ENCODE measurements at places on chromosomes 12 and 14.

DNA sequence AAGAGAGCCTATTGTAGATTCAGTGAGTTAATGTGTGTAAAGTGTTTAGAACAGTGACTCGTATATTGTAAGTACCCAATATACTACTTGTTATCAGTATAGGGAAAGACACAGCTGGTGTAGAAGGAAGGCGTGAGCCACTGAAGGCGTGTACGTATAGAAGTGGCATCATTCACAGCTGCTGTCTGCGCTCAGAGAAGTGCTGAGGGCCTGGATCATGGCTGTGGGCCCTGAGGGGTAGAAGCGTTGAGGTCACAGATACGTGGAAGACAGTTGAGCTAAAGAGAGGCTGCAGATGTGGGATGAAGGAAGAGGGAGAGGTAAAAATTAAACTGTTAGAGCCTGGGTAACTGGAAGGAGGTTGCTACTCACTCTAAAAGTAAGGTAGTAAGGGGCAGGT is 5.9 kb downstream of the C12orf75 start:
- no peak for DNase-seq

DNA sequence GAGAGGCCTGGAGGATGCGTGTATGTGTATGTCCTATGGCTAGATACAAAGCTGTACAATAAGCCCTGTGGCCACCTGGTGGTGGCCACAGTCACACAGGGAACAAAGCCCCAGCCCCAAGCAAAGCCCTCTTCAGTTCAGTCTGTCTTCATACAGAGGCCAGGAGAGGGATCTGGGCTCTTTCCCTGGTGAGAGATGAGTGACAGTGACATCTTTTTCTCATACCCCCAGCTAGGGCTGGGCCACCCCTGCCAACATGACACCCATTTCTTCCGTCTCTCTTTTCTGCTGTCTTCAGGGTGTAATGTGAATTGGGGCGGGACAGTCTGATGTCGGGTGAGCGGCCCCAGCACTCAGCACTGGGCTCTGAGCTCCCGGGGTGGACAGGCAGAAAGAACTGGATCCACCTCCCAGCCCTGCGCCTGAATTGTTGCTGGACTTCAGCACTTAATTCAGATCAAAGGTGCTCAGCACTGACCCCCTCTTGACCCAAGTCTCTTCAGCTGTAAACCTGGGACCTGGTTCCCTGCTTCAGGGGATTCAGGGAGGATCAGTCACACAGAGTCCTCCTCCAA is 59.8 kb downstream of the SERPINA3 start:
- DNase-seq = no peak

DNA sequence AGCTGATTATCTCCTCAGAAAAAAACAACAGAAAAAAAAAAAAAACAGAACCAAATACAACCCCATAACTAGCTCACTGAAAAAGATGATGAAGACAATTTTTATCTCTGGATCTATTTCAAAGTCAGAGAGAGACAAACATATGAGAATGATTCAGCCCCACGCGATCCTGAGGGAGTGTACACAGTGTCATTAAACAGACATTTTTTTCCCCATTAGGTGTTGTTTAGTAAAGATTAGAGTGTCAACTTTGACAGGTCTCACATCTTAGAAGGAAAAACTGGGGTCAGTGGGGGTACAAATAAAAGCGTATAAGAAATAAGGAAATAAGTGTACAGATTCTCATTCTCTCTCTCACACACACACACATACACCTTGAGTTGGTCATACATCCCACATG is 635.4 kb downstream of the NRXN3 start:
- no peak for DNase-seq

DNA sequence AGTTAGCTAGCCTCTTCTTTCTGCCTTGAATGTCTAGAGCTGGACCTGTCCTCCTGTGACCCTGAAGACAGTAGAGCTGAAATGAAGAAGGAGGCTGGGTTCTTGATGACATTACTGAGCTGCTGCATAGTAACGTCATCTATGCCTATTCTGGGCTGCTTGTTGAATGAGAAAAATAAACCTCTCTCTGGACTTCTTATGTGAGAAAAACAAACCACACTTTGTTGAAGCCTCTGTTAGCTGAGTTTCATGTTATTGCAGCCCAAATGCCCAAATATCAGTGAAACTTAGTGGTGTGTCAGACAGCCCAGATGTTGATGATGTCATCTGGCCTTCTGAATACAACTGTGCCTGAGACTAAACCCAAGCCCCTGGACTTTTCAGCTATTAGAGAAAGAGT is 67.0 kb upstream of the MAX start:
- DNase-seq = peak; percentile 56

- no peak for DNase-seq
Observed at GRCh38 chr14:104876251-104876699, 11.2 kb downstream of the CEP170B start.

- DNase-seq = no peak
Observed at GRCh38 chr12:65963862-65964240, 139.6 kb downstream of the HMGA2 start.

DNA sequence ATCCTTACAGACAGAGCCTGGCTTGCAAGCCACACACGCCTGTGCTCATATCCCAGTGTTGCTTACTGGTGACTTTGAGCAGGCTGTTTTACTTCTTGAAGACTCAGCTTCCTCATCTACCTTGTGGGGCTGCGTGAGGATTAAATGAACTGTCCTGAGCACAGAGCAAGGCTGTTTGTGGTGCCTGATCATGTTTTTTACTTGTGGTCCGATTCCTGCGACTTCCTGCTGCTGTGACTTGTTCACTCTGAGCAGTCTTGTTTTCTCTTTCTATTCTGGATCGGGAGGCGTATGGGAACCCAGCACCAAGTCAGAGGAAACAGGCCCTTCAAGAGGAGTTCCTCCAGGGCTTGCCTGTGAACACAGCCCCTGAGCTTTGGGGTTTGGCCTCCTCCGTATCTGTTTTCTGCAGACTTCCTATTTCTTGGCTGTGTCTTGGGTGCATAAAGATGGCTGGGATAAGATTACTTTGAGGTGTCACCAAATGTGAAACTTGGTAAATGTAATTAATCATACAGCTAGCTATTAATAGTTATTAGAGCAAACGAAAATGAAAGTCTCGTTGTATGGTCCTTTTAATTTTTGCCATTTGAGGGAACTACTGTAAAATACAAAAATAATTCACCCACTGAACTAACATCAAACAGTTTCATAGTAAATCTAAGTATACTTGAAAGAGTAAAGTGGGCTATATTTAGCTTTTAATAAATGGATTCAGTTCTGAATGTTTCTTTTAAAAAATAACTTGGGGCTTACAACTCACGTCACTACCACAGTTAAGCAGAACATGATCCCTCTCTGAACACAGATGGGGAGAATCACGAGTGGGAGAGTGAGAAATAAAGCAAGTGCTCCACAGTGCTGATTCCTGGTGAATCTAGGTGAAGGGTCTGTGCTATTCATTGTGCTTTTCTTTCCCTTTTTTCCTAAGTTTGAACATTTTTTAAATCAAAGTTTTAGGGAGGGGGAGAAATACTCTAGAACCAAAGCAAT is 251.5 kb downstream of the FOXN3 start:
- no peak for DNase-seq

GRCh38 chr12:131642101-131642540 is 68.8 kb upstream of the SFSWAP start:
- DNase-seq = no peak

DNA sequence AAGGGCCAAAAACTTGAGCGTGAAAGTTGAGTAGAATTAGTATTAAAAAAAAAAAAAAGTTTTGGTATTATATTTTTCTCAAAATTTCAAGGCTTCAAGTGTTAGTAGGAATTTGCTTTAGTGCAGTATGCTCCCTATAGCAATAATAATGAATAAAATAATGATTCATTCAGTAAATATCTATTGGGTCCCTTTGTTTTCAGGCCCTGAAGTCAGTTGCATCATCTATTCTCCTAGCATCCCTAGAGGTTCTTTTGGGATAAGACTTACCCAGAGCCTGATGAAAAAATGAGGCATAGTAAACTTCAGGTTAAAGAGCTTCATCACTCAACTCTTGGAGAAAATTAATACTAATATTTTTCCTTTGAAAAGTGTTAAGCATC is 1.1 kb downstream of the KMT5A start:
- DNase-seq = no peak

GRCh38 chr12:54012631-54013409 is 4.0 kb downstream of the HOXC8 start:
- peak; percentile 37 for DNase-seq

- peak; percentile 94 for DNase-seq
Observed at GRCh38 chr12:46383654-46384450, 11.3 kb upstream of the SLC38A2 start.

DNA sequence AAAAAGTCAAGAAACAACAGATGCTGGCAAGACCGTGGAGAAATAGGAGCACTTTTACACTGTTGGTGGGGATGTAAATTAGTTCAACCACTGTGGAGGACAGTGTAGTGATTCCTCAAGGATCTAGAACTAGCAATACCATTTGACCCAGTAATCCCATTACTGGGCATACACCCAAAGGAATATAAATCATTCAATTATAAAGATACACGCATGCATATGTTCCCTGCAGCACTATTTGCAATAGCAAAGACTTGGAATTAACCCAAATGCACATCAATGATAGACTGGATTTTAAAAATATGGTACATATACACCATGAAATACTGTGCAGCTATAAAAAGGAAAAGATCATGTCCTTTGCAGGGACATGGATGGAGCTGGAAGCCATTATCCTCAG is 18.0 kb upstream of the CATSPERB start:
- no peak for DNase-seq

DNA sequence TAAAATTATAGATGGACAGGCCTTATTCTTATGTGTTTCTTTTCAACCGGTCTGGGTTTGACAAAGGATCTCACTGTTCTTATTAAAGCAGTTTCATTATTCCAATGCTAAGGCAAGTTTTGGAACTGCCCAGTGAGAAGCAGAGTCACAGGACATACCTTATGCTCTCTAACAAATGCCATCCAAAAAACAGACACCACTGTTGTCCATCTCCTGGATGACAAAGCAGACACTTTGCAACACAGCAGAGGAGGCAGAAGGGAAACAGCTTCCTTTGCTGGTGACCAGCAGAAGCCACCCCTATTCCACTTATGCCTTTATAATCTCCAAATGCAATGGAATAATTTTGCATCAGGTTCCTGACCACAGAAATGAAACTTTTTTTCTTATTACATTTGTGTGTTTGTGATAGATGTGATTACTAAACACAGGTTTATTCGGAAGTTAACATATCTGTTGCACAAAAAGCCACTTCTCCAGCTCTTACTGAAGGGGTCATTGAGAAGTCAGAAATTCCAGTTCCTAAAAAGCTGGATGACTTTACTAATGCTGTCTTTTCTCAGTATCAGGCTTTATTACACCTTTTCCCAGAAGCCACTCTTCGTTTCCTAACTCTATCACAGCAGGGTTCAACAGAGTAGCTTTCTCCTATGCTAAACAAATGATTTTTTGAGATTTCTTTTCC is 115.6 kb downstream of the BTG1 start:
- no peak for DNase-seq

- DNase-seq = peak; percentile 64
Observed at GRCh38 chr12:6735448-6736191, 11.8 kb downstream of the COPS7A start.

- no peak for DNase-seq
Observed at GRCh38 chr14:77036484-77037214, 8.1 kb upstream of the IRF2BPL start.

GRCh38 chr12:25960143-25960542 is 1.7 kb downstream of the RASSF8 start:
- DNase-seq = peak; percentile 49

DNA sequence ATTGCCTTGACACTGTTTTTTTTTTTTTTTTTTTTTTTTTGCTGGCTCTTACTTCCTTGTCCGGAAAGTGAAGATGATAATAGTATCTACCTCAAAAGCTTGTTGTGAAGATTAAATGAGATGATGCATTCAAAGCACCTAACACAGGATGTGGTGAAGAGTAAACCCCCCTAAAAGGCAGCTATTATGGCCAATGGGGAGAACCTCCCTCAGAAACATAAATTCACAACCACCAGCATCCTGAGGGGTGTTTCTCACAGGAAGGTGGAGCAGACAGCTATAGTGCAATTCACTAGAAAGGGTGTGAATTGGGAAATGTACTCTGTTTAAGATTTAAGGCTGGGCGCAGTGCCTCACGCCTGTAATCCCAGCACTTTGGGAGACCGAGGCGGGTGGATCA is 85.4 kb upstream of the CRY1 start:
- no peak for DNase-seq

- DNase-seq = no peak
Observed at GRCh38 chr12:94998326-94998725, 5.2 kb downstream of the NDUFA12 start.

- no peak for DNase-seq
Observed at GRCh38 chr12:120649442-120650232, 9.2 kb downstream of the CABP1 start.

DNA sequence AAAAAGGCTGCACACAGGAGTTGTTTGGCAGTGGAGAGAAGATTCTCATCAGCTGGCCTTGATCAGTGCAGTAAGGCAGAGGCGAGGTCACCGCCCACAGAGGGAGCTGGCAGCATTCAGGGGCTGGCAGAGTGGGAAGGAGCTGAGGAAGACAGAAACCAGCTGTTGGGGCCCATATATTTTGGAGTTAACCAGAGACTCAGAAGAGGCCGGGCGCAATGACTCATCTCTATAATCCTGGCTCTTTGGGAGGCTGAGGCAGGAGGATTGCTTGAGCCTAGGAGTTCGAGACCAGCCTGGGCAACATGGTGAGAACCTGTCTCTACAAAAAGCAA is 17.7 kb downstream of the SMCO2 start:
- DNase-seq = peak; percentile 74

- DNase-seq = no peak
Observed at GRCh38 chr12:54863948-54864618, 9.8 kb downstream of the MUCL1 start.

DNA sequence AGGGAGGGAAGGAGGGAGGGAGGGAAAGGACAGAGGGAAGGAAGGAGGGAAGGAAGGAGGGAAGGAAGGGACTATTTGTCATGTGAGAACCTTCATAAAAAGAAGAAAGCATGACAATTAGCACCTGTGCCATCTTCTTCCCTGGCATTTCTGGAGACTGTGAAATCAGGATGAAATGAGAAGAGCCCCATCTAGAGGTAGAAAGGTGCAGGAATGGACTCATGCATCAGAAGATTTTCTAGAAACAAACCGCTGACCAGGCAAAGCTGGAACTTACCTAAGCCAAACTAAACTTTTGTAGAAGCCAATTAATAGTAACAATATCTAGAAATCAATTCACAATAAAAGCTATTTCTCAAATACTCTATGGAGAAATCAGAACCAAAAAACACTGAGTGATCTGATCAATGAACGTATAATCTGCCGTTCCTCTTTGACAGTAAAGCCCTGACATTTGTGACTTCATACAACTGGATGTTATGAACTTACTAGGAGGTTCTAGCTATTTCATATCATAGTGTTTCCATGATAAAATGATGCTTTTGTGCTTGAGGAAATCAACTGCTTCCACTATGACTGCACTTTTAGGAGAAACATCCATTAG is 24.4 kb upstream of the CRACR2A start:
- peak; percentile 69 for DNase-seq

GRCh38 chr14:50978888-50979287 is 34.6 kb upstream of the PYGL start:
- no peak for DNase-seq
